ENCODE measurements at places on chromosomes 4 and X.

DNA sequence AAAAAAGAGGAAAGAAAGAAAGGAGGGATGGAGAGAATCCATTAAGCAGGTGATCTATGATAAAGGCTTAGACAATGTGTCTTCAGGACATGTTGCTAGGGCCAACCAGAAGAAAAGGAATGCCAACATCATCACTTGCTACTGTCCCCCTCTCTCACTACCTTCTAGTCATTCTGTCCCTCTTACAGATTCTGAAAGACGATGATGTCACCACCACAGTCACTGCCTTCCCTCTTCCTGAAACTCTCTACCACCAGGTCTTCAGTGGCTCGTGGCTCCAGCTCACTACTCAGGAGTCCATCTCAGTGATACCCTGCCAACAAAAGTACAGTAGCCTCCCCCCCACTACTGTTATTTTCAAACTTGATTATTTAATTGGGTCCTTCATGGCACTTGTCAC, 64.0 kb downstream of the KCNIP4 start:
- no peak for DNase-seq

GRCh38 chr4:183840311-183840710, 64.8 kb upstream of the STOX2 start:
- peak; percentile 93 for DNase-seq

GRCh38 chr4:114082348-114082747, 102.9 kb upstream of the ARSJ start:
- no peak for DNase-seq

DNA sequence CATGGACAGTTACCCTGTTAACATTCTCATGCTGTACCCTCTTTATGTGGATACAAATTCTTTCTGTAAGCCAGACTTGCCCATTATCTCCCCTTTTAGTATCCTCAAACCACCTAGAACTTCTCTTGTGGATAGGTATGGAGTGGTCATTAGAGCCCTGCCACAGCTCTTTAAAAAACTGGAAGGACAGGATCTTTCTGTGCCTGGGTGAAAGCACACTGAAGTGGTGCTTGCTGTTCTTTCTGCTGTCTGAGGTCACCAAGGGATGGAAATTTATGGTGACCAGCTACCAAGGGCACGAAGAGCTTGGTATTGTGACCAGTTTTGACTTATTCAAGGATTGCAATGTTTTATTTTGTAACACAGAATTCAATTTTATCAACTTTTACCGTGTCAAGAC, 344.2 kb downstream of the CBLL2 start:
- DNase-seq: no peak

DNA sequence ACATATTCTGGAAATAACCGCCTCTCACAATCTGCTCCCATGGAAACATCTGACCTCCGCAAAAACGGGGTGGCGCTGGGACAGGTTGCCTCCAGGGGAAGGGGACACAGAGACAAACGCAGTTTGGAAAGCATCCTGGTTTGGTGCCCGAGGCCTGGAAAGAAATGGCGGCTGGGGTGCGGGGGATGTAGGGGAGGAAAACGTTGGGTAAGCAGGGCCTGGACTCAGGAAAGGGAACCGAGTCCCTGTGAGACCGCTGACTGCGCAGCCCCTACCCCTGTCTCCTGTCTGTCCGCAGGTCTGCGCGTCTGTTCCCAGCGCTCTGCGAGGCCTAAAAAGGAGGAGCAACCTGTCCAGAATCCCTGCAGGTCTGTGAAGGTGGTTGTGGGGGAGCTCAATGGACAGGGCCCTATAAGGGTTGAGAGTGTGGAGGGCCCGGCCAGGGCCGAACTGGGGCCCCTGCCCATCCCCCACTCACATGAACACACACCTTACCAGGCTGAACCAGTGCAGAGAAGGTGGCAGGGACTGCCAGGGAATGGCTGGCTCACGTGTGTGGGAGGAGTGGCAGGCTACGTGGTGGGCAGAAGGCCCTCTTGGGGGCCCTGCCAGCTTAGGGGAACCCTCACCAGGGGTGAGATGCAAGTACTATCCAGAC, 672 bp downstream of the TCEAL3 start:
- peak; percentile 51 for DNase-seq

GRCh38 chrX:24498975-24499374, 33.9 kb downstream of the PDK3 start:
- no peak for DNase-seq

- no peak for DNase-seq
Observed at GRCh38 chr4:99078336-99078735, 10.3 kb downstream of the ADH5 start.

DNA sequence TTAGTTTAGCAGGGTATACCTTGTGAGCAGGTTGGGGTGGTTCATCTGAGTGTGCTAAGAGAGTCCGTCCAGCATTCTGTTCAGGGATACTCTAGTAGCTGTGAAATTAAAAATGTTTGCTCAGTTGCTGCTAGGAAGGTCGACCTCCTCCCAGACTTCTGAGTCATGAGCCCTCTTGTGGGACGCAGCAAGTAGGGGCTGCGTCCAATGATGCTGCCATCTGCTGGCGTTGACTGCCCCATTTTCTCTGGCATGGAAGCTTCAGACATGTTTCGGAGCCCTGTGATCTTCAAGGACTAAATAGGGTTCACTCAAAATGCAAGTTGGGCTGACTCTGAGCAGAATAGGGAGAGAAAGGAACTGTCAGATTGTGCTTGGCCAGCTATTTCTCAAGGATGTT, 201.0 kb upstream of the ARSJ start:
- peak; percentile 76 for DNase-seq

- no peak for DNase-seq
Observed at GRCh38 chrX:150873616-150874015, 24.9 kb downstream of the CD99L2 start.

DNA sequence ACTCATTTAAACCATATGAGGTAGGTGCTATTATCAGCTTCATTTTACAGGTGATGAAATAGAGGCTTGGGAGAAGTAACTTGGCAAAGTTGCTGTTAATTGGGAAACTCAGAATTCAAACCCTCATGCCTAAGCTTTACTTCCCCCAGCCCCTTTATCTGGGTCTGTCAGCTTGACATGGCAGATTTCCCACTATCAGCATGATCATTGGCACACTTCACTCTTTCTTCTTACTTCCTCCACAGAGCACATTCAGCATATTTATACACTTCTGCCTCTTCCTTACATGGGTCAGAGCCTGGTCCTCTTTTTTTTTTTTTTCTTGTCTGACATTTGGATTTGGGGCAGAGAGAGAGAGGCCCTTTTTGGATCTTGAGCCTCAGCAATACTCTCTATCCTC, 56.5 kb upstream of the ARX start:
- DNase-seq: no peak

DNA sequence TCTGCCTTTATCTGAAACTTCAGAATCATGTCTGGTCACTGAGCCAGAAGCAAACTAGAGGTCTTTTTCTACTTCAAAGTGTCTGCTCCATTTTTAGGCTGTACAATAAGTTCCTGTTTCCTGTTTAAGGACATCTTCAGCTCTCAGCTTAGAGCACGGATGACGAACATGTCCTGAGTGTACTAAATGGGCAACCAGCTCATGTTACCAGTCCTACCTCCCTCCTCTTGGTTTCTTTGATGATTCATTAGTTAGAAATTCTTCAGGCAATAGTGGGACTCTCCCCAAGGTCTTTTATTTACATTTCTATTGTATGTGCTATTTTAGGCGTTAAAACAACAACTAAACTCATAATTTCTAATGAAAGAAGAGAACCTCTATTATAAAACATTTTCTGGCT, 58.0 kb downstream of the ENPEP start:
- no peak for DNase-seq

- no peak for DNase-seq
Observed at GRCh38 chr4:172725581-172725980, 443.0 kb upstream of the GALNT7 start.

DNA sequence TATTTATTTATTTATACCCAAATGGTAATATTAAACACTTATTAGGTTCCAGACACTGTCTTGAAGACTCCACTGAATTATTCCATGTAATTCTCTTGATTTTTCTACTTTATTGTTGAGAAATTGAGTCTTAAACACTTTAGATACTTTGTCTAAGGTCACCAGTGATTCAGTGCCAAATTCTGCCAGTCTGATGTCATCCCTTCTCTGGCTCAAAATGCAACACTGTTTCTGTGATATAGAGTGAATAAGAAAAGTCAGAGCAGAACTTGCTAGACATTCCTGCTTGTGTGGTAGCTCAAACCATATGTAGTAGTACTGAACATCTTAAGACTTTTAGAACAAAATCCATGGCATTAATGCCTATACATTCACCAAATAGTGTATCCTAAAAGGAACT, 164.3 kb downstream of the GABRB1 start:
- no peak for DNase-seq

- DNase-seq: no peak
Observed at GRCh38 chrX:107576841-107577240, 51.5 kb upstream of the PRPS1 start.

GRCh38 chr4:83783215-83783614, 247.3 kb downstream of the GPAT3 start:
- no peak for DNase-seq

- no peak for DNase-seq
Observed at GRCh38 chrX:122565952-122566351, 618.1 kb upstream of the GRIA3 start.

DNA sequence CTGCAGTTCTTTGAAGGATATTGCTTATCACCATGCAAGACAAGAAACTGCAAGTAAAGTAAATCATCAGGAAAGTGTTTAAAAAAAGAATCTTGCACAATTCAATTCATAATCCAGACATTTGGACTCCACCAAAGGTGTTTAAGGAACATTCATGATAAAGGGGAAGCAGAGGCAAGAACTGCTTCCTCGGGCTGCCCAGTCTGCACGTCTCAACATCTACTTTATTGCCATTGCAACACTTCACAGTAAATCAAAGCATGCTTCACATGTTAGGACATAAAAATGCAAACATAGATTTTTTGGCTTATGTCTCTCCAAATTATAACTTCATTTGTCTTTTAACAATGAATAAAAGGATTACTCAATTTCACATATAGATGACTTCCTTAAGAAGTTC, 42.5 kb downstream of the MID1 start:
- DNase-seq: no peak

DNA sequence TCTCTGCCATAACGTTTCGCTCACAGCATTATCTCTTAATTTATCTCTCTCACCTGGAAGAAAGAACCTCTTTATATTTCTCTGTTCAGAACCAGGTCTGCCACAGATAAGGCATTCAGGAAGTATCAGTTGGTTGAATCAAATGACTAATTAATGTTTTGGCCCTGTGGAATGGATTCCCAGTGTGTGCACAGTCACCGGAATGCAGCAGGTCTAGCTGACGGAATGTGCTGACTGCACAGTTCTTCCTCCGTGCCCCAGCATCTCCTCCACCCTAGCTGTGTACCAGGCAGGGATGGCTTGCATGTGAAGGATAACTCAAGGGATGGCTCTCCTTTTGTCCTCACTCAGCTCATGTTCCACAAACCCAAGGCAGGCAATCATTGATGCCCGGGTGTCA, 141.8 kb upstream of the MSX1 start:
- no peak for DNase-seq

GRCh38 chrX:84064164-84064563, 123.8 kb downstream of the RPS6KA6 start:
- DNase-seq: no peak

DNA sequence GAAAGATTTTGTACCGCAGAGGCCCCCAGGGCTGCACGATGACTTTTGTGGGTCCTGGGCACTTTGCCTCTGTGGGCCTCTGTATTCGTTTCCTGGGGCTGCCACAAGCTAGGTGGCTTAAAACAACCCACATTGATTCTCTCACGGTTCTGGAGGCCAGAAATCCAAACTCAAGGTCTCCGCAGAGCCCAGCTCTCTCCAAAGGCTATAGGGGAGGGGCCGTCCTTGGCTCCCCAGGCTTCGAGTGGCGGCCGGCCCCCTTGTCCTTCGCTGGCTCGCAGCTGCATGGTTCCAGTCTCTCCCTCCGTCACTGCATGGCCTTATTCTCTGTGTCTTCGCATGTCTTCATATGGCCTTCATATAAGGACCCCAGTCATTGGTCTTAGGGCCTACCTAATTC, 241.2 kb downstream of the EVC2 start:
- DNase-seq: no peak

- DNase-seq: no peak
Observed at GRCh38 chrX:10133980-10134676, 22.6 kb upstream of the CLCN4 start.

GRCh38 chrX:130772105-130772775, 130.8 kb downstream of the ENOX2 start:
- no peak for DNase-seq

DNA sequence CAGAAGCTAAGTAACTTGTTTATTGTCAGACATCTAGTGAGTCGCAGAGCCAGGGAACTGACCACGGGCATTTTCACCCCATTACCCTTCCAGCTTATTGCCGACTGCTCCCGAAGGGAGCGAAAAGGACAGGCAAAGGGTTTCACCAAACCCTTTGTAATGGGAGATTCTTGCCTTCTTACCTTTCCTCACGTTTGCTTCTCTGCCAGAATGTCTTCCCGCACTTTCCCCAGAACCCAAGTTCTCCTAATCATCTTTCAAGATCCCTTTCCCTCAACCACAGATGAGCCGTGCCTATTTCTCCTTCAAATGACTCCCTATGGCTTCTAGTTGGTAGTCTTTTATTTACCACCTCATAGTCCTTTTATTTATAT, 520 bp upstream of the SRP72 start:
- no peak for DNase-seq

DNA sequence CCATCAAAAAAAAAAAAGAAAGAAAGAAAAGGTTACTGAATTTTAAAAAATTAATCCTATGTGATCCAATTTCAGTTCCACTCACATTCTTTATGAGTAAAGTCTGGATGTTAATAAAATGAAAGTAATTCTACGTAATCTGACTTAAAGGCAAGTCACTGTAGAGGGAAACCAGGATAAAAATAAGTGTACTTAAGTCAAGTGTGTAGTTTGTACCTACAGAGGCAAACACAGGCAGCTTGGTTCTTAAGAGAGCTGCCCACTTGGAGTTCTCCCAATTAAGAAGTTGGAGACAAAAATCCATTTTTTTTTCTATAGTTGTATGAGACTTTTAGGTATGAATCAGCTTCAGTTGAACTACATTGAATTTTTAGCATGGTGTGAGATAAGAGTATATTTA, 7.0 kb upstream of the LRAT start:
- no peak for DNase-seq

Data from sciatic nerve (tissue), 2 donors.